ENCODE measurements at places on chromosomes 4 and X.

GRCh38 chrX:119753639-119754257, 4.6 kb upstream of the SOWAHD start:
- DNase-seq = peak; percentile 14

DNA sequence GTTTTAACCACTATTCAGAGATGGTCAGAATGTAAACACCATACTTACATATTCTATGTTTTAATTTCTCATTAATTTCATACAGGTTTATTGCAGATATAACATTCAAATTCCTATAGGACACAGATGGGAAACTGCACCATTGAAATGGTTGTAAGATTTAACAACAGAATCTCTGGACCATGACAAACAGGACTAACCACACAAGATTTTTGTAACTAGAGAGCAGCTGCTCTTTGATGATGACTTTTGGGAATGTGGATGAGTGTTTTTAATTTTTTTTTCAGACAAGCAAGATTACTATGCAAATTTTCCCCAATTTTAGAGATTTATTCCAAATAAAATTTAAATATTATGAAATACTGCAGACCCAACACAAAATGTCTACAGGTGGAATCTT, 610.2 kb downstream of the PCDH18 start:
- DNase-seq = no peak

GRCh38 chr4:151147000-151147399, 47.6 kb downstream of the RPS3A start:
- DNase-seq = no peak

DNA sequence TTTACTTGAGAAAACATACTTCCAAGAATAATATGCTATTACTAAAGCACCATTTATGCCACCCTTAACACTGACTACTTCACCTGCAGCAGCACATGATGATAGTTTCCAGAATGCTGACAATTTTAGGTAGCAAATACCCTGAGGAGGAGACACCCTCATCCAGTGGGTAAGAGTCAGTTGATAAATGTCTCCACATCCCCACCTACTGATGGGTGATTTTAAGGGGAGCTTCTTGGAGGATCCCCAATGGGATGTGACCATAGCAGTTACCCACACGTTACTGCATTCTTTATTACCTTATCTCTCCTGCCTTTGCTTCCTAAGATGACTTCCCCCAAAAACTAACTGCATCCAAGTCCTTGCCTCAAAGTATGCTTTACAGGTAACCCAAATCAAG, 131.2 kb upstream of the SMARCAD1 start:
- no peak for DNase-seq

GRCh38 chrX:144918936-144919335, 328.4 kb upstream of the SPANXN1 start:
- no peak for DNase-seq

DNA sequence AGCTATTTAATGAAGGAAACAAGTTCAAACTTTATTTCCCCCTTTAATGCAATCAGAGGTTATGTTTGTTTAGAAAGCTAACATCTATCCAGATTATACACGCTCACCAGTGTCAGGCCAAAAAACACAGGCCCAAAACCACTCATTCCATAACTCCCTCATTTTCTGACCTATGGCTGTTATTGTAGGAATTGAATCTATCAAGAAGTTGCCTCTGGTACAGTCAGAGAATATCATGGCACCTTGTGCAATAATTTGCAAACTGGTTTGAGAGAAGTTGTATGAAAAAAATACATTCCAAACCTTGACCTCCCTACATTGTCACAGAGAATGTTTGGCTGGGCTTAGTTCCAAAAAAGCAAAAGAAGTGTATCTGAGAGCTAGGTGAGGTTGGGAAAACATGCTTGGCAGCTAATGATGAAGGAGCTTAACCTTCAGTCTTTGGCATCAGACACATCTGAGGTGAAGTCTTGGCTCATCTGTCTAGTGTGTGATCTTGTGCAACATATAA, 591.0 kb downstream of the ANKRD50 start:
- no peak for DNase-seq

- no peak for DNase-seq
These were observed 319.0 kb downstream of the STK32B start for GRCh38 chr4:5370286-5370685.

- DNase-seq = no peak
These were observed 601 bp downstream of the INPP4B start for GRCh38 chr4:142845293-142846107.

DNA sequence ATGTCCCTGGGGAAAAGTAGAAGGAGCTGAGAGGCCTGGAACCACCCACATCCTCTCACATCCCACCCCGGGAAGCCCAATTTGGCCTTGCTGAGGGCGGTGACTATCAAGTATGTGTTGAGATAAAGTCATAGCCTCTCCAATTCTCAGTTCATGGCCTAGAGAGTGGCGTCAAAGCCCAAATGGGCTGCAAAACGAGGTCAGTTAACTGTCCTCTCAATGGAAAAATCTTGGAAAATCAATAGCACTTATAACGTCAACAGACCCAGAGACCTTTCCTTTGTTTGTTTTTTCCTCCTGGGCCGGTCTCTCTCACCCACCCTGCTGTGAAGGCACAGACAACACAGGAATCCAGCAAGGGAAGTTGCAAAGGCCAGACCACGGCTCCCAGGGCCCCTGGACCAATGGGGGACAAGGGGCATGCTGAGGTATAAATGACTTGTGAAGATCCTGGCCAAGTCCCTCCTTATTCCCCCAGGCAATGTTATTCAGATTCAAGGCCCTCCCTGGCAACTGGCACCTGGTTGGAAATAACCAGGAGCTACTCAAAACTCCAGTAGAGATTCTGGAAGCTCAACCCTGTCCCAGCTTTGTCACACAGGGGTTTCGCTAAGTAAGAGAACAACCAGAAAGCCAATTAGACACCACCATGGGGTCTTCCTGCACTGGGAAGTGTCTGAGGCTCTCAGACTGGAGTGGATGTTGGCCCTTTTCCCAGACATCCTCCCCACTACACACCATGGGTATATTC, 38.6 kb downstream of the TSC22D3 start:
- DNase-seq = peak; percentile 61

DNA sequence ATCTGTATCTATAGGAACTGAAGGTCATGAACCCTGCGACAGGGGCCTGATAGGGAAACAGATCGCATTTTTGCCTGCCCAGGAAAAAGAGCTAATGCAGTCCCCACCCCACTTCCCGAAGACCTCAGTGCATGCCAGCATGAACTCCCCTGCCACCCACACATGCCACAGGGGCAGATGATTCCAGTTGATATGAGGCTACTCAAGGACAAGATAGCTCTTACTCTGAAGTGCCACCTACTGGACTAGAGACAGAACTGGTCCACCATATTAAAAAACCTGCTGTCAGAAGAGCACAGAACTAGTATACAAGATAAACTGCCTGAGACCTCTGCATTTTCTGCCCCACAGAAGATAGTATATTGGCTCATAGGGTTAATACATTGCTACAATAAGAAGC, 68.0 kb downstream of the YIPF7 start:
- DNase-seq = no peak

- DNase-seq = no peak
These were observed 11.2 kb upstream of the CXCR3 start for GRCh38 chrX:71629467-71629866.

- DNase-seq = no peak
These were observed 1.1 kb upstream of the DKK2 start for GRCh38 chr4:107037199-107037584.

GRCh38 chr4:113967687-113968086, 11.8 kb downstream of the ARSJ start:
- DNase-seq = no peak

GRCh38 chr4:113880240-113881028, 99.0 kb downstream of the ARSJ start:
- DNase-seq = no peak

DNA sequence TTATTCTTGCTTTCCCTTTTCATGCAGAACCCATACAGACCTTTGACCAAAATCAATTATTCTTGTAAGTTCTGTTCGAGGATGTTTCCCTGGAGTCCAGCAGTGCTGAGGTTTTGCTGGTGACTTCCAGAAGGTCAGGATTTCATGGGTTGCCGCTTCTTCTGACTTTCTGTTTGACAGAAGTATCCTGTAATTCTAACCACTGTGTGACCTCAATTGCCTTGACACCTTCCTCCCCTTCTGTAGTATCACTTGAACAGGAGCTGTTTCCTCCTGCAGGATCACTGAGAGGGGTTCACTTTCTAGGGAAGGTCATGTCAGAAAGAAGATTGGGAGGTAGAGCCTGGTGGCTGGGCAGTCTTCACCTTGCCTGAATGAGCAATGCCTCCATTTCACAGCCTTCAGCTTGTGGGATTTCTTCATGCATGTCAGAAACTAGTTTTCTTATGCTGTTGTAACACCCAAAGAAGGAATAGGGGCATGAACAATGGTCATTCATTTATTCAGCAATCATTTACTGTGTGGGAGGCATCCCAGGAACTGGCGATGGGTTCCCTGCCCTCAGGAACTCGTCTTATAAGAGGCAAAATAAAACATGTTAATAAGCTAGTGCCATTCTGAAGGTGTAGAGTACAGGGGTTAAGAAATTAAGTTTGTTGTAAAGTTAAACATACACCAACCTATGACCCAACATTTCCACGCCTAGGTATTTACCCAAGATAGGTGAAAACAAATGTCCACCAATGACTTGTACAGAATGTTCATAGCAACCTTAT, 205.9 kb downstream of the SOWAHB start:
- DNase-seq = no peak

- no peak for DNase-seq
These were observed 178.8 kb downstream of the CAMK2D start for GRCh38 chr4:113582737-113583136.

GRCh38 chr4:158710814-158711213, 12.4 kb downstream of the PPID start:
- DNase-seq = no peak

GRCh38 chrX:41047878-41048534, 37.2 kb upstream of the USP9X start:
- no peak for DNase-seq

DNA sequence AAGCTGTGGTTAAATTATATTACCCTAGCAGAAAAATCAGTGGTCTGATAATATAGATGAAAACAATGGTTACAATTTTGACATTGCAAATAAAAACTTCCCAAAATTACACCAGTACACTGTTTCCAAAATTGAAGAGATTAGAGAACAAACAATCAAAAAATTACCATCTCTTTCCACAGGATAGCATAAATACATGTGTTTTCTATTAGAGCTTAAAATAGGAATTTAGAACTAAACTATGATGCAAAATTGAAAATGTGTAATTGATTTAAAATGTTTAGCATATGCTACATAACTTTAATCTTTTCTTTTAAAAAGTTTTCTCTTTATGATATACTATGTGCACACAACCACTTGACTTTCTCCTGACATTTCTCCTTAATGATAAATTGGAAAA, 6.7 kb downstream of the EDNRA start:
- DNase-seq = no peak

DNA sequence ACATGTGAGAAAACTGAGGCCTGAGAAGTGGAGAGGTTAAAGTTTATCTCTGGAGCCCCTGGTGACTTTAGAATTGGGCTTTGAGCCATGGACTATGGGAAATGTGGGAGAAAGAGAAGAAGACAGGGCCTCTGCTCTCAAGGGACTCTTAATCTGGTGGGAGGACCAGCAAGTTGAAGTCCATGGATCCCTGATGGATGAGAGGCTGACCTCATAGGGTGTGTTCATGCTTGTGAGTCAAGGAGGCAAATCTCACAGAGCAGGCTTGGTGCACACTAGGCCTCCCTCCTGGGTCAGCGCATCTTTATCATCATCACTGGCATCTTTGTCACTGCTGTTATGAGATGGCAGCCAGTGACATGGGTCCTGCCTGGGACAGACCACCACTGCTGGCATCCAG, 211.9 kb downstream of the AFAP1 start:
- DNase-seq = no peak

- DNase-seq = no peak
These were observed 84.9 kb downstream of the SPCS3 start for GRCh38 chr4:176404621-176405020.

DNA sequence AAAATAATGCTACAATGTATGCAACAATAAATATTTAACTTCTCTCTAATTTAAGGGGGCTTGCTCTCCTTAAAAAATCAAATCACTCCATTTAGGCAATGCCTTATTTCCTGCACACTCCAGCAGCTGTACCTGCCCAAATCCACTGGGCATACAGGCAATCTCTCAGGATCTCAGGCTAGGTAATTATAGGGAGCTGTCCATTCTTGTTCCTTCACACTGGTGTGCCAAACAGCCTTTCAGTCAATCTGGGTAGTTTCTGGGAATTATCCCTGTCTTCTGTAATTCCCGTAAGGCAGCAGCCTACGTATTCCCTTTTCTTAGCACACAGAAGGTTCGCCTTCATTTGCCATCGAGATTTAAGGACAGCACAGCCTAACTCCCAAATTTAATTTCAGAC, 922.6 kb upstream of the SLIT2 start:
- DNase-seq = no peak

DNA sequence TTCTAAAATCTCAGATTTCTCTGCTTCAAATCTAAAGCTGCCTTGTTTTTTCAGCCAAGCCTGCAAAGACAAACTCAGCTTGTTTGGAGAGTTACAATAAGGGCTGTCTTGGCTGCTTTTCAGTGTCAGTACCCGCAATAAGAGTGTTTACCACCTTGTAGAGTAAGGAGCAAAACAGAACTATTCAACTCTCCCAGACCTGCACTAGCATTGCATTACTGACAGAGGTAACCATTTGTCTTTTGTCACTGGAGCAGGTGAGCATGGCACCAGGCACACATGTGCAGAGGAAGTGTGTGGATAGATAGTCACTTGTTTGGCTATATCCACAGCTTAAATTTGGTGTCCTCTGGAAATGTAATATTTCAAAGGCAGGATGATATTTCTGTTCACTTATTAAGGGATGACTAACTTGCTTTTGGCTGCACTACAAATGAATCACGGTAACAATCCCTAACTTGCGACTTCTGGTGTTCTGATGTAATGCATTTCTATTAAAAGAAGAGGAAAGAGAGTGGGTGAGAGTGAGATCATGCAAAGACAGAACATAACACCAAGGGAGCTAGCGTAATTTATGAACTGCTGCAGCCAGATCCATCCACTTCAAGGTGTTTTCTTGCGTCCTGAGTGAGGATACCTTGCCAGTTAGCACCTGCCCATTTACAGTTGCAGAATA, 38.6 kb downstream of the PTCHD1 start:
- DNase-seq = no peak

- no peak for DNase-seq
These were observed 91.0 kb downstream of the ARHGAP24 start for GRCh38 chr4:85565761-85566480.

DNA sequence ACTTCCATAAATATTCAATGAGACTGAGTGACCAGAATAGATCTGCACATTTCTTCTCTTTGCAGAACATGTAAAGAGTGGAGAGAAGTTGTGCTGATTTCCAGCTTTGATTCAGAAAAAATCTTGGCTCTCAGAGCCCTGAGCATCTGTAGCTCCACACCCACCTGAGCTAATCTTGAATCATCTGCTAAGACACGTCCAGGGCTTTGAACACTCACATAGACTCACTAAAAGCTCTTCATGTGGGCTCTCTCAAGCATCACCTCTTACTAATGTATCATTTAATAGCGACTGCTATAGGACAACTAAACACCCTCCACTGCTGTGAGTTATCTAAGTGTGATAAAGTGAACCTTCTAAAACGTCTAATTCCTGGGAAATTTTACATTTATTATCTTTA, 147.7 kb upstream of the GRIA3 start:
- no peak for DNase-seq

- DNase-seq = no peak
These were observed 37.8 kb downstream of the GAB3 start for GRCh38 chrX:154712781-154713740.

- DNase-seq = no peak
These were observed 375.8 kb upstream of the CXorf51B start for GRCh38 chrX:146433771-146434170.

GRCh38 chr4:186190581-186191199, 677 bp upstream of the CYP4V2 start:
- DNase-seq = no peak

Measured in COR-L47 (cell line).